H54 (cell line): ENCODE measurements at places on chromosomes 2 and 18.
A peak's percentile ranks its signal among the peaks of the same experiment; 100 is the strongest.

- no peak for DNase-seq
Observed at GRCh38 chr18:61946449-61946848, 53.6 kb upstream of the RNF152 start.

DNA sequence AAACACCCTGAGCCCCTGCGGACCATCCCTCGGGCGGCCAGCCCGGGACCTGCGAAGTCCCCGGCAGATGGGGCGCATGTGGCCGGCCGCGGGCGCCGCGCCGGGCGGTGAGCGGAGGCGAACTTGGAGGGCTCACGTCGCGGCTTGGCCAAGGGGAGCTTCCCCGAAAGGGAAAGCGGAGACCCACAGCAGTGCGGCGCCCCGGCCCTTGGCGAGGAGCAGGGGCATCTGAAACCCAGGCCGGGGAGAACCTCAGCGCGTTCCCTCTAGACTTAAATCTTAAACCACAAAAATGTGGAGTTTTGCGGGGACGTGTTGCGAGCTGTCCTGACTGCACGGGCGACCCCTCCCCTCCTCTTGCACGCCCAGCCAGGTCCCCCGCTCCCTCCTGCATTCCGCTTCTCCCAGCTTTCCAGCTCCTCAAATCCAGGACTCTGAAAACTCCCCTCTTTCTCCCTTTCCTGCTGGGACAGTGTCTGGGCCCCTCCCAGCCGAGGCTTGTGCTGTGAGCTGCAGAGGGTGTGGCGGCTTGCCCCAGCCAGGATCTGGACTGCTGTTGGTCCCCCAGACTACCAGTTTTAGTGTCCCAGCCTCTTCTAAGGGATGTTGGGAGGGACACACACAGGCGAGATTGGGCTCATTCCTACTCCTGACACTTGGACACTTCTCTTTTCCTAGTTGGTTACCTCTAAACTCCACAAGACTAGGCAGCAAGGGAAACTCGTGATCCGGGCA lies 1.3 kb downstream of the FMNL2 start:
- peak; percentile 52 for DNase-seq

DNA sequence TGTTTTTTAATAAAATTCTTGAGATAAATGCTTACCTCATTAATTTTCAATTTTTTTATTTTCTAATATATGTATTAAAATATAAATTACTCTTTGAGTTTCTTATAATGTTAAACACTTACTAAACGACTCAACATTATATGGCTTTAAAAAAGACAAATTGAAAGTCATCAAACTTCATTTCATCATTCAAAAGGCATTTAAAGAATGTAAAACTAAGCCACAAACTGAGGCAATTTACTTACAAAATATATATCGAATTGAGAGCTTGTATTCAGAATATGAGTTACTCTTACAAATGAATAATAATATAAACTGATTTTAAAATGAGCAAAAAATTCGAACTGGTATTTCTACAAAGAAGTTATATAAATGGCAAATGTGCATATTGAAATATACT lies 1262.2 kb upstream of the PIK3C3 start:
- DNase-seq, result no peak

- no peak for DNase-seq
Observed at GRCh38 chr18:79927607-79928562, 23.6 kb downstream of the SLC66A2 start.

DNA sequence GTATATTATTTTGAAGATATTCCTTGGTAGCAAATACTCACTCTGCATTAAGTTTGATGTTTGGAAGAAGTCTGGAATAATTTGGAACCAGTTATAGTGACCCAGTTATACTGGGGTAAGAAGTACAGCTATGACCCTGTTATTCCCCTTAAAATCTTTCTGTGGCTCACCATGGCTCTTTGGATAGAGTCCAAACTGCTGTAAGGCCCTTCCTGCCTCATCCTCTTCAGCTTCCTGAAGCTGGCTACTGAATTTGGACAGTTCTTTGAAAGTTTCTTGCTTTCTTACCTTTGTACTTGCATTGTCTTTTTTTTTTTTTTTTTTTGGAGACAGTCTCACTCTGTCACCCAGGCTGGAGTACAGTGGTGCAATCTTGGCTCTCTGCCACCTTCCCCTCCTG lies 85.6 kb downstream of the ABI2 start:
- DNase-seq, result no peak

DNA sequence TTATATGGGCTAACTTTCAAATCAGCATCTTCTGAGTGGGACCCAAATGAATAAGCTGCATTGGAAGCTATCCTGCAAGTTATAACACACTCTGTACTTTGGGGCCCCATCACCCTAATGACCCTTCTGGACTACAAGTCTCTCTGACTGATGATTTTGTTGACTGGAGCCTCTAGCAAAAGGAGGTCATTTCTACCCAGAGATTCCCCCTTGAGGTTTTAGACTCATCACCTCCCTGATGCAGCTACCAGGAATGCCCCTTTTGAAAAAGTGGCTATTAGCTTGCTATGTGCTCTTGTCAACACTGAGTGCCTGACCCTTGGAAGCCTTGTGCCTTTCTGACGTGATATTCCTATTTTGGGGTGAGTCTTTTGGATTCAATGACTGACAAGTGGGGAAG lies 54.5 kb upstream of the NEMP2 start:
- no peak for DNase-seq
